ENCODE measurements at places on chromosomes 16 and 17.
A peak's percentile ranks its signal among the peaks of the same experiment; 100 is the strongest.

DNA sequence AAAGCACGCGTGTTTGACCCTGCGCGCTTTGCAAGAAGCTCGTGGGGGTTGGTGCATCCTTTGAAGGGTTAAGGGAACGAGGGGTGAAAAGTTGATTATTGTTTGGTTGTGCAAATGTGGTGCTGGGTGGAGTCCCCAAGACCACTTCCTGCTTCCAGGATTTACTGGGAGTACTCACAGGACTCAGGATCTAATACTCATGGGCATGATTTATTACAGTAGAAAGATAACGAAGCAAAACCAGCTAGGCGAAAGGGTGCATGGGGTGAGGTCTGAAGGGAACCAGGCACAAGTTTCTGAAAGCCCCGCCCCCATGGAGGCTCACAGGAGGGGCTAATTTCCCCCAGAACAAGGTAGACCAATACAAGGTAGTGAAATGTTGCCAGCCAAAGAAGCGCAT lies 58.8 kb downstream of the RPTOR start:
- no peak for DNase-seq

GRCh38 chr17:75913537-75914210 lies 9.0 kb upstream of the MRPL38 start:
- DNase-seq: no peak

DNA sequence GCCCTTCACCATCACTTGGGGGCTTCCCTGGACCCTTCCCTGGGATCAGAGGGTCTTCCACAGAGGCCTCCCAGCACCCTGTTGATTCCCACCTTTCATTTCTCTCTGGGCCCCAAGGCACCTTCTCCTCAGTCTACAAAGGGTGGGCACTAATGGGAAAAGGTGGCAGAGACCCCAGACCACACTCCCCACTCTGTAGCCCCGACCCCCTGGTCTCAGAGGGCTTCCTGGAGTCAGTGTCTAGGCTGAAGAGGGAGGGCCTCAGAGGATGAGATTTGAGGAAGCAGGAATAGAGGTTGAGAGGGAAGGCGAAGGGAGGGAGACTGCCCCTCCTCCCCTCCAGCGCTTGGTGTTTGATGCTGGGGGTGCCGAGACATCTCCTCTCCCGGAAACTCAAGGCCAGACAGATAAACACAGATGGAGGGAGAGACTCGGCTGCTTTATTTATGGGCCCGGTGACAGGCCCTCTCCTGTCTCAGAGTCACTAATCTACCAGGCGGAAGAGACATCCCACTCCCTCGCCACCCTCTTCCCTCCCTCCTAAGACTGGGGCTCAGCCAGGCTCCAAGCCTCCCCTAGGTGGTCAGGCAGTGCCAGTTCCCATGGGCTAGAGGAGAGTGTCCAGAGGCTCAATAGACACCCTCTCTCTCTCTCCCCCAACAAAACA lies 18.5 kb upstream of the SP2 start:
- DNase-seq: no peak

- DNase-seq: no peak
These were observed 7.6 kb upstream of the ZNF629 start for GRCh38 chr16:30794634-30795033.

- no peak for DNase-seq
These were observed 192.3 kb upstream of the FOXF1 start for GRCh38 chr16:86317813-86318650.

GRCh38 chr16:86110134-86110533 lies 211.2 kb downstream of the IRF8 start:
- DNase-seq: no peak

DNA sequence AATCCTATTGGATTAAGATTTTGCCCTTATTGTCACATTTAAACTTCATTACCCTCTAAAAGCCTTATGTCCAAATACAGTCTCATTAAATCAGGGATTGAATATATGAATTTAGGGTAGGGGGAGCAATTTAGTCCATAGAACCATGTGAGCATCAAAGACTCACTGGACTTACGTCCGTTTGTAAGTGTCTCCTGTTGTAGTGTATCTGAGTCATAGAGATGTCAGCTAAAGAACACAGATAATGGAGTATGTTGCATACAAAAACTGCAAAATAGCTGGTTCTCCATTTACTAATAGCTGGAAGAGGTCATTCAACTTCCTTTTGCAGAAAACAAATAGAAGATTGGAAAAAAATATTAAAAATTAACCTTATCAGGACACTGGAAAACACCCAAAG lies 599.1 kb upstream of the SOX9 start:
- DNase-seq: no peak

DNA sequence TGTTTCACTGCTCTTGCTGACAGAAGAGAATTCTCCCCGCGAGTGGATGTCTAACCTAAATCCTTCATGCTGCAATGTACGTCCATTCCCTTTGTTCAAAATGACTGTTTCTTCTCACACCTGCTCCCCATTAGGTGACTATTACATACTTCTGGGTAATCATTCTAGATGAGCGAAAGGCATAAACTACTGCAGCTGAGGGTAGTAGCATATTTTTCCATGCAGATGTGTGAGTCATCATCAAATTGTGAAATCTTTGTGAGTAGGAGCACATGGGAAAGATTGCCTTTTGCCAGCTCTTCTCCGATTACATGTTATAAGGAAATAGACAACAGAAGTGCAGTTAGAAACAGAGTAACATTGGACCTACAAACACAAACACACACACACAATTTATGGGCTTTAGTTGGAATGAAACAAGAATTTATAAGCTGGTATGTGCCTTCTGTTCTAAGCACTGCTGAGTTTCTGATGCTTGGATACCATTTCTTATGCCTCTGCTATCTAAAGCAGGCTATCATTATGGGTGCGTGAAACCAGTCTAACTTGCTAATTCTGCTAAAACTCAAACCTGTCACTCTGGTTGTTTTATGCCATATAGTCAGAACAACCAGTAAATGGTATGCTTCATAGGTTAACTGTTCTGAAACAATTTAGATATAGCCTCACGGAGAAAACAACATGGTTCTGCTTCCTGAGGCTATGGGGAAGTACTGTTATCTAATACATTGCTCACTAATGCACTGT lies 346.9 kb upstream of the PSMD7 start:
- peak; percentile 96 for DNase-seq

DNA sequence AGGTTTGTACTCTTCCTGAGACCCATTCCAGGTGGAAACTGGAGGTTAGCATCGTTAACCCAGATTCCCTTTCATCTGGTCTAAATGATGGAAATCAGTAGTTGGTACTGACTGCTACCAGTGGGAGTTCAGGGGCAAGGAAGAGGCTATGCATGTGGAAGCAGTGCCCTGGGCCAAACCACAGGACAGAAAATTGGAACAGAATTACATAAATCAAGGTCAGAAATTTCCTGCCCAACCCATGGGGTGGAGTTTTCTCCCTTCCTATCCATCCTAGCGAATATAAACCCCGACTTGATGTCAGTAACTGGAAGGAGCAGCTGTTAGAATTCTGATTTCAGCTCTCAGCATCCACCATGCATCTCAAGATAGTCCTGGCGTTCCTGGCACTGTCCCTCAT lies at the start of gene AOC2:
Gene AOC2, plus strand, starts transcription at position 310 of the 400 bp plus-strand sequence. Its CDS starts 47 bp downstream, at position 357.
- no peak for DNase-seq

- DNase-seq: no peak
These were observed 24.0 kb upstream of the GRIN2A start for GRCh38 chr16:10206215-10206614.

- DNase-seq: peak; percentile 55
These were observed 24.1 kb upstream of the POLR3E start for GRCh38 chr16:22272870-22273650.

DNA sequence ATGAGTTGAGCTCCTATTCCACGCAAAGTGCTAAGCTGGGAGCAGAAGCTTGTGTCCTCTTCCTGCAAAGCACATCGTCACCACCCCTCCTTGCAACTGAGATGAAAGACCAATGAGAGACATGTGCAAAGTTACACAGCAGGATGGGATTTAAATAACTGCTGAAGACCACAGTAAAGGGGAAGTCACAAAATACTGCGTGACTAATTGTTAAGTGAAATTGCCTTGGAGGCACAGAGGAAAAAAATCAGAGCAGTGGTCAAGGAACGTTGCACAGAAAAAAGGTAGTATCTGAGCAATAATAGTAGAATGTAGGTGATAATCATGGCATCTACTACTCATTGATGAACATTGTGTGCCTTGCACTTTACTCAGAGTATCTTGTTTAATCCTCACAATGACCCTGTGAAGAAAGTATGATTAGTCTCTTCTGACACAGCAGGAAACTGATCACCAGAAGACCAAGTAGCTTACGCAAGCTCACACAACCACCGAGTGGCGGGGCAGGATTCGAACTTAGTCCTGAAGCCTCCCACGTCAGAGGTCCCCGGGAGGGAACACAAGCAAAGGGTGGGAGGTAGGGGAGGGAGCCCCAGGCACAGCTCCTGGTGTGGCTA lies 15.4 kb upstream of the MYO18A start:
- no peak for DNase-seq

DNA sequence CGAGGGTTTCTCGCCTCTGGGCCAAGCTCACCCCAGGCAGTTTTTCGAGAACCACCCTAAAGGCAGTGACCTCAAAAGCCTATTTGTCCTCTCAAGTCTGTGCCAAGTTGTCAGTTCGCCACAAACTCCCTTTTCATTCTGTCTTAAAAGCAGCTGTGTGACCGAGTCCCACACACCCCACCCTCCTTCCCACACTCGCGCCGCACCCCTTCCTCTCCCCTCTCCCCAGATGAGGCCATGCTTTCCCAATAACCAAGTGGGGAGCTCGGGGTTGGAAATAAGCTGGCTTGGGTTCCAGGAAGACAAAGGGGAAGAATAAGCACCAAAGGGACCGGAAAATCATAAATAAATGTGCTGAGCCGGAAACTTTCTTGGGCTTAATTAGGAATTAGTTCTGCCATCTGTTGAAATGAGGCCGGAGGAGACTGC lies 36.7 kb downstream of the GRIN2C start:
- no peak for DNase-seq

- DNase-seq: no peak
These were observed 45.7 kb downstream of the DYNLRB2 start for GRCh38 chr16:80586476-80586875.

DNA sequence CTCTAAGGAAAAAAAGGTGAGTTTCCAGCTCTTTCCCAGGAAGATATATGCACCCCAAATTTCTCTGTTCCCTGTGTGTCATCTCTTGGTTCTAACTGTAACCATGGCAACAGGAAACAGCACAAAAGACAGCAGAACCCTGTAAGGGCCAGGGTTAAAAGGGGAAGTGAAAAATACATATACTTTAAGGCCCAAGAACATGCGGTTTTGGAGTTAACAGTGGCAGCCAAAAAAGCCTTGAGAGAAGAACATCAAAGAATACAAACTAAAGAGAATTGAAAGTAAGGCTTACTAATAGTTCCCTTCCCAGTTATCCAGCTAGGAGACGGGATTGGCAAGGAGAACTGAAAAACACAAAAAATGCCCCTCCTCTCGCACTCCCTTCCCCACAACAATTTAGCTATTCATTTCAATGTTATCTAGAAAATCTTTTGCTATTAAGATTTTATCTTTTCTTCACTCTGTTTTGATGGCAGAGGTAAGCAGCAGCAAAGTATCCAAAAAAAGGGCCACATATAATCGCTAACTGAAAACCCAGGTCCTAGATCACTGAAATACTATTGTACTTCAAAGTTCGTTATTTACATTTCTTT lies 1.5 kb downstream of the SPOP start:
- peak; percentile 23 for DNase-seq

GRCh38 chr17:80884811-80885210 lies 106.8 kb upstream of the CHMP6 start:
- DNase-seq: no peak

DNA sequence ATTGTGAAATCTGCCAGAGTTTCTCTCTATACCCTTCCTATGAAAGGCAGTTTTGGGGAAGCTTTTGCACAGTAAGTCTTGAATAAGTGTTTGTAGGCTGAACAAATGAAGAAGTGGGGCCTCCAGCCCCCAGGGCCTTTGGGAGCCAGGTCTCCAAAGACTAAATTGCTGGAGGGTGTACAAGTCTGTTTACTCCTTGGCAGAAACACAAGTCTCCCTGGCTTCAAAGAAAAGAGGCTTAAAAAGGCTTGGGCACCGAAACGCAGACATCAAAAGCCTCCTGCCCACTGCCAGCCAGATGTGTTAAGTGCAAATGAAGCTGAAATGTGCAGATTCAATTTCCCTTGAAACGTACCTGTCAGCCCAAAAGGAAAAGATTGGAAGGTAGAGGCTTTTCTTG lies 146.3 kb downstream of the TMEM132E start:
- no peak for DNase-seq

DNA sequence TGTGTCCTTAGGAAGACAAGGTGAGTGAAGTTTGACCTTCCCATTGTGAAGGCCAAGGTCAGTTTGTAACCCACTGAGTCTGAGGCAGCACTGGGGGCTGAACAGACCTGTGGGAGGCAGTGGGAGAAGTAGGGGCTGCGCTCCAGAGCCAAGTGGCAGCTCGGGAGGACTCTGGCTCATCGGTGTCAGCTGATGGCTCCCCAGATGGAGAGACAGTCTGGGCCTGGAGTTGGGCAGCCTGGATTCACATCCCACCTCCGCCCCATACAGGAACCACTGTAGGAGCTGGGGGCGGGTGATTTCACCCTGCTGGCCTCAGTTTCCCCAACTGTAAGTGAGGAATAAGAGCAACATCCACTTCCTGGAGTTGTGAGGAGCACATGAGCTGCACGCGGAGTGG lies 128.4 kb downstream of the FOXL1 start:
- no peak for DNase-seq

DNA sequence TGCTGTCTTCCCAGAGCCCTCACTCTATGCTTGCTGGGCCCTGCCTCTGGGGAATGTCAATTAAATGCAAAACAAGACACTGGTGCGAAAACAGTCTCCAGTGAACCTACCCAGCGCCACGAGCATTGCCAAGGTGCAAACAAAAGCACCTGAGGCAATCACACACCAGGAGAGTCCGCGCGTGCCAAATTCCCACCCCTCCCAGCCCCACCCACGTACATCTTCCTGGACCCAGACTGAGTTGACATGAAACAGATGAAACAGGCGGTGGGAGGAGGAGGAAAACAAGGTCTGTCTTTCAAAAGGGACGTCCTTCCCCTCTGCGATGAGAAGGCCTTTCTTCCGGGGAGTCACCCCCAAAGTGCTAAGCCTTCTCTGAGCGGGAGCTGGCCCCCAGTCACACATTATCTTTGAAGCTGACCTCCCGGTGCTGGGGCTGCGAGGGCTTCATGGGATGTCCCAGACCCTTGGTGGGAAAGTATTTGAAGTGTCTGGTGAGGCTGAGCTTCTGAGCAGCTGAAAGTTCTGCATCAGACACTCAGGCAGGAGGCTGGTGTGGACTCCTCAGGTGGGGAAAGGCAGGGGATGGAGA lies 200.4 kb downstream of the AXIN2 start:
- DNase-seq: no peak

GRCh38 chr17:30541802-30542201 lies 64.6 kb downstream of the GOSR1 start:
- DNase-seq: no peak

GRCh38 chr16:11135464-11135973 lies 120.5 kb downstream of the SOCS1 start:
- peak; percentile 43 for DNase-seq

All from fibroblast of the conjunctiva (primary cell).